Activated T-helper 2 cell treated with anti-CD3 and anti-CD28 coated beads, Interferon-gamma antibody, Interleukin-2, Interleukin-4, amounts not matched to agents 10 μg/mL and 5 μg/mL and 100 μg/mL, durations not matched to agents 14 hours and 24 hours and 36 hours (primary cell): ENCODE measurements at places on chromosomes 3 and 15. TPM values are rescaled to one million over a fixed set of nuclear protein-coding genes. Genes with fewer than 3 reads are reported as not detected.

- peak; percentile 9 for DNase-seq
Observed at GRCh38 chr3:179811321-179812095, 158.7 kb downstream of the USP13 start.

DNA sequence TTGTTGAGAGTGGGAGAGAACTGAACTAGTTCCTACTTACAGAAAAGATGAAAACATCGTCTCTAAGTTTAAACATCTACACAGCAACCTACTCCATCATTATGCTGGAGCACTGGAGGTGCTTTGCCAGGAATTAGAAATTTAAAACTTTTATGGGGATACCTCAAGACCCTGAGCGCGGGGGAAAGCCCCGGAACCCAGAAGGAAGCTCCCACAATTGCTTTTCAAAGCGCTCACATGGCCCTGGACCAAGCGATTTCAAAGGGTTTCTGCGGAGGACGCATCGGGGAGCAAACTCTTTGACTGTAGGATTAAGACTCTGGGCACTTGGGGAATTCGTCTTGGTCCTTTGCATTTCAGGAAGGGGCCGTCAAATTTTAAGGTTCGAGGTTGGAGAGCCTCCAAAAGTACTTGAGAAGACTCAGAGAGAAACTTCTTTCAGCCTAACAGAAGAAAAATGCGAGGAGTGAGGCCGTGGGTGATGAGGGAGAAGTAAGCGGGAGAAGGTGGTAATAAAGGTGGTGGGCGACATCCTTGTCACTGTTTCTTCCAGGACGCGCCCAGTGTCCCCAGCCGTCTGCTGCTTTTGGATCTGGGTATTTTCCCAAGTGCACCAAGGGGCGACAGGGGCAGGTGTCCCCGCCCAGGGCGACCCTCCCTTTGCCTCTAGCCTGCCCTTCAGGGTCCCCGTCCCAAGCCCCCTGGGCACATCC lies 591 bp downstream of the PROK2 start:
- no peak for DNase-seq

GRCh38 chr15:65642594-65642993 lies 20.9 kb downstream of the SLC24A1 start:
- DNase-seq: no peak

DNA sequence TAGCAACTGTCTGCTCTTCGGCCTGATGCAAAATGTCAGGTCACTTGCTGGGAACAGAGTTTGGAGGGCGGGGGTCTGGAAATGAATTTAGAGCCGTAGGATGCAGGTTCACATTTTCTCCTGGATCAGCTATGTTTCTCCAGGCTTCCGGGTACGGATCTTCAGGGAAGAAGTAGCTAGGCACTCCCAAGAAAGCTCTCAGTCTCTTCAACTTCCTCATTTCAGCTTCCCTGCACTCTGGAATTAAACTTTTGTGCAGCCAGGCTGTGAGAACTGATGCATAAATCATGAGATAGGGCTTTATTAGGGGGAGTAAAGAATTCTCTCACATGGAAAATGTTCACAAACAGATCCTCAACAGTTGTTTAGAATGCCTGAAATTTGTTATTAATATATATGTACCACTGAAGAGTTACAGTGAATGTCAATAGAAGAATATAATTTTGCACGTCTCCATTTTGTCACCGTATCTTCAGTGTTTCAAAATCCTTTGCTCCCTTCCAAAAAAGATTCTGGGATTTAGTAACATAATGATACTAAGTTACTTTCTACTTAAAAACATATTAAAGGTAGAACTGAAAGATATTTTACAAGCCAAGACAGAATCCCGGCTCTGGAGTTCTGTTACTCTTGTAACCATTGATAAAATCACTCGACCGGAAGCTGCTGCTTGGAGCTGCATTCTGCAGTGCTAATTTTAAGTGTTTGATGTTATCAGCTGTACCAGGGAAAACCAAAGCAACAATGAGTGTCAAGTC lies 178.5 kb upstream of the P2RY1 start:
- no peak for DNase-seq

TLE3 gene
- 94.6 and 102 TPM in 2 replicates for total RNA-seq

TRAIP gene
- 21.0 and 26.6 TPM in 2 replicates for total RNA-seq

GRCh38 chr3:69560116-69560515 lies 174.2 kb upstream of the FRMD4B start:
- no peak for DNase-seq

DNA sequence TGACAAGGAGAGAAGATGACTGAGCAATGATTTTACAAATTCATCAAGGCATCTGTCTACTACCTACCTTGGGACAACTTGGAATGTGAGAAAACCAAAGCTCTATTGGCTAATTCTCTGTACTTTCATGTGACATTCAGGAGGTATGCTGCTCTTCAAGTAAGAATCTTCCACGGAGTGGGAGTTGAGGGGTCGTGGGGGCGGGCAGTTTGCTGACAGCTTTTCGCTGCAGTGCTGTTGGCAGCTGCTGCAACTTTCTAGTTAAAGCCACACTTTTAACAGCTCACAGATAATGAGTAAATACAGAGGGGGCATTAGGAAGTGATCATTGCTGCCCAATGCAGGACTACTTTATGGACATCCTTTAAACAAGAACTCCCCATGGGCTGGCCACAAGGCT lies 22.3 kb downstream of the CLDN1 start:
- DNase-seq: no peak

DNA sequence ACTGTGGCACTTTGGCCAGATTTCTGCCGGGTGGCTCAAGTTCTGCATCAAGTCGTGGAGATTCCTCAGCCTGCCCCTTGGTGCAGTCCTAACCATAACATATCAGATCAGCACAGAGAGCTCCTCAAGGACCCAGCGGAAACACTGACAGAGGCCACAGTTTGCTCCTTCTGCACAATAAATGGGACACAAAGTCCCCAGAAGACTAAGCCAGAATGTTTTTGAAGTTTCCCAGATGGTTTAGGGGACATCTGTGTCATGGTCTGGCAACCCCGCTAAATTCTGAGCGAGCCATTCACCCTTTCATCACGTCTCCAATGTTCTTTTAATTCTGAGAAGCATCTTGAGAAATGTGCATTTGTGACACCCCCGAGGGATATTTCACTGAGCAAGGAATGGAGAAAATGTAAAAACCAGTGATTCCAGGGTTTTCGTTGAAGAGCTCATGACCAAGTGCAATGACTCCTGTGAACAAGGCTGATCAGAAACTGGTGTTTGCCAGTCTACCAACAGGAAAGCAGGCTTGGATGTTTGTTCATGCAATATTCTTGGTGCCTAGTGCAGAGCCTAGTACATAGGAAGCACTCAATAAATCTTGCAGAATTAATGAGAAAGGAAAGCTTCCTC lies 64.8 kb upstream of the LMCD1 start:
- DNase-seq: no peak
